ENCODE measurements at places on chromosomes 13 and 19.

GRCh38 chr19:11446652-11447301, 11.3 kb downstream of the PRKCSH start:
- DNase-seq = no peak

GRCh38 chr19:56367829-56368711, 25.3 kb downstream of the ZNF582 start:
- DNase-seq = peak; percentile 62

GRCh38 chr13:40053401-40053800, 397.9 kb downstream of the COG6 start:
- DNase-seq = no peak

DNA sequence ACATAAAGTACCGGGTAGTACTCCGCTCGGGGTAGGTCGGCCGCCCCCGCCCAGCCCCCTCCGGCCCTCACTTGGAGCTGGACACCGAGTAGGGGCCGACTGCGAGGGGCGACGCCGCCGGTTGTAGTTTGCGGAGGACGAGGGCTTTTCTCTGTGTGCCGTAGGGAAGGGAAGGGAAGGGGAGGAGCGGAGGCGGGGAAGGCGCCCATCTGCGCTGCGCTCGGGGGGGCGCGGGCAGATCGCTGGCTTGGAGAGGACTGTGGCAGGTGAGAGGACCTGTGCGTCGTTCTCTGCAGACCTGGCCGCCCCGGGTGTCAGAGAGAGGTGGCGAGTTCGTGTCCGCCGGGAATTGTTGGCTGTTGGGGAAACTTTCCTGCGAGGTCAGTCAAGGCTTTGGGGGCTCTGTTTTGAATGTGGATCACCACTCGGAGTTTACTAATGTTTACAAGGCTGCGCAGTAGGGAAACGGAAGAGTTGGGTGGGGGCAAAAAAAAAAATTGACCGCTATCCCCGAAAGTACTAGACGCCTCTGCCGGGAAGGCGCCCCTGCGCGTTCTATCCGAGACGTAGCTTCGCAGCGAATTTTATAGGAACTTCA, 1.4 kb downstream of the ING1 start:
- DNase-seq = no peak

DNA sequence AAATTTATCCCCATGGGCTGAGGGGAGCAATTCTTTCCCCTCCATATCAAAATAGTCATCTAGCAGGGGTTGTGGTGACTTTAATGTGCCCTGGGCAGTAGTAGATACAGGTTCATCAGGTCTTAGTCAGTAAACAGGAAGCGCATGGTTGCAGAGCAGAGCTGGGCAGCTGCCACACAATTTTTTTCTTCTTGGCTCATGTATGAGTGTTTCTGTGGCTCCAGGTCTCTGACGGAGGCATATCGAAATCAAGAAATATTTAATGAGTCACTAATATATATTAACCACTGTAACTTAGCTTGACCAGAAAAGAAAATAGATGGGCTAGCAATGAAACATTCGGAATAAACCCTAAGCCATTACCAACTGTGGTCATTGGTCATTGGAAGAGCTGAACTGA, 68.4 kb upstream of the UBL3 start:
- peak; percentile 61 for DNase-seq

GRCh38 chr13:28541966-28542365, 47.0 kb upstream of the FLT1 start:
- DNase-seq = no peak

- DNase-seq = no peak
These were observed 167.1 kb downstream of the LMO7 start for GRCh38 chr13:75803164-75803611.

DNA sequence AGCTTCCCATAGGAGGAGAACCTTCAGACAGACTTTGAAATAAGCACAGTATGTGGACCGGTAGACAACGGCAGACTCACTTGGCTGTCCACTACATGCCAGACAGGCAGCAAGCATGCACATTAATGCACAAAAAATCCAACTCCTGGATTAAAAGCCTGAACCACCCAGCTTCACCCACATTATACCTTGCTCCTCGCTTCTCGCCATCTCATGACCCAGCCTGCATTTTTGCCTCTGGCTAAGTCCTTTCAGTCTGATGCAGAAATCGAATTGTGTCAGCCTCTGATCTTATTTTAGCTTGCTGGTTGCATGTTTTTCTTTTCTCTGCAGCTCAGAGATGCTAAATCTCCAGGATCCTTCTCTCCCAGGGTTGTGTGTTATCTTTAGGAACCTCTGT, 358.7 kb downstream of the RFC3 start:
- DNase-seq = no peak

- no peak for DNase-seq
These were observed 14.0 kb upstream of the TMPRSS9 start for GRCh38 chr19:2345794-2346663.

DNA sequence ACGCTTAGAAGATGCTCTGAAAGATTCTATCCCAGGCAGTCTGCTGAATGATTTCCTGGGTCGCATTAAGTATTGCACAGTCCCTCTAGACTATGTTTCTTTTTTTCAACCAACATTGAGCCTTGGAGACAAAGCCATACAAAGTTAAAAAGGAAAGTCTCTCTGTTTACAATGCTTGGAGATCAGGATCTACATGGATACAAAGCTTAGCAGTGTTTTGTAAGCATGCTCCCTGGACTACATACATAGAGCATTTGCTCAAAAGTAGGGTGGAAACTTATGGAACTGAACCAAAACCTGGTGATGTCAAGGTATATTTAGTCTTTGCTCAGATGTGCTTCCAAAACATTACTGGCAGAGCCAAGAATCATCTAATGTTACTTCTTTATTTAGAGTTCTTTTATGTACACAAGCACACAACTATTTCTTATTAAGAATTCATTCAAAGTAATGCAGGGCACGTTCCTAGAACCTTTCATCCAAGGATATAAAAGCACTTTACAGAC, 241.2 kb downstream of the ABCC4 start:
- no peak for DNase-seq

GRCh38 chr13:48849515-48849914, 126.2 kb upstream of the FNDC3A start:
- no peak for DNase-seq

- no peak for DNase-seq
These were observed 3.2 kb downstream of the NAPA start for GRCh38 chr19:47511681-47512080.

All from GM04503 (cell line).